ENCODE measurements at places on chromosomes 16 and 17.

DNA sequence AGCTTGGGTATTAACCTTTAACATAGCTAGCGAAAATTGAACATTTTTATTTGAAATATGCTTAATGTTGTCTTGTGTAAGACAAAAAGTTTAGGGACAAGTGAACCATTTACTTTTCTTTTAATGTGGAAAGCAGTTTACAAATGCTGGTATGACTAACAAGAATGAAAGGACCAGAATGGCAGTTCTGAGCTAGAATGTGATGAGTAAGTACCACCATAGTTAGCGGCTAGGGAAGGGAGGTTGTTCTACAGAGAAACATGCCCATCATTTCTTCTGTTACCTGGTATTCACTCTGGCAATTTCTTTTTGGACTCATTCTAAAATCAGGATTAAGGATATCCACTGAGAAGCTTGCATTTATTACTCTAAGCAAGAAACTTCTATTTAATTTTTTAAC lies 121.1 kb downstream of the WWOX start:
- no peak for DNase-seq

DNA sequence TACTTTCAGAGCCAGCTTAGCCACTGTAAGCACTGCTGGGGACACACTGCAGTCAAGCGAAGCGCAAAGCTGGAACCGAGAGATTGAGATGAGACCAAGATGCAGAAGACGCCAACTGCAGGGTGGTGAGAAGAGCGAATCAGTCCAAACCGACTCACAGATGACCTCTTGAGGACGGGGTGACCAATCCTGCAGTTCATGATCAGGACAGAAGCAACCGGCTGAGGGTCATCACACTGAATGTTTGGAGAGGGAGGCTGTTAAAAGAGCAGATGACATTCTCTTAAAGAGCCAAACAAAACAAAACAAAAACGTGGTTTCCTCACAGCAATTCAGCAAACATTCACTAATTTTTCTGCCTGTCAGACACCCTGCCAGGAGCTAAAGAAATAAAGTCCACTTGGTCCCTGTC lies 8.5 kb downstream of the HASPIN start:
- DNase-seq: no peak

- peak; percentile 68 for DNase-seq
These were observed 126.4 kb downstream of the KCNJ2 start for GRCh38 chr17:70295731-70296130.

- DNase-seq: no peak
These were observed 15.7 kb upstream of the SLC35B1 start for GRCh38 chr17:49723423-49723822.

GRCh38 chr16:76639685-76640289 lies 362.6 kb downstream of the CNTNAP4 start:
- DNase-seq: no peak

DNA sequence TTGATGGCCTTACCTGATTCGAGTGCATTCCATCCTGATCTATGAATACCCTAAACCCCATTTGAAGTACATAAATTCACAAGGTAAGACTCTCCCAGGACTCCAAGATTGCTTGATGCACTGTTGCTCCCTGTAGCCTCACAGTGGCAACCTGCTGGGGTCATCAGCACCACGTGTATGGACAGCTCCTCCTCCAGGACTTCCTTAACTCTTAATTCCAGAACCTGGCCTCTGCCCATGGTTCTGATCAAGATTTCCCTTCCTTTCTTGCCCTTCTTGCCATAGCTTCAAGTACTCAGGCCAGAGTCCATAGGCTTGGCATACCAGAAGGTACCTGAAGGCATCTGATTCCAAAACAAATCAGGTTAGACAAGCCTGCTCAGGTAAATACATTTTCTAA lies 34.0 kb upstream of the NLK start:
- DNase-seq: peak; percentile 17

GRCh38 chr16:1732071-1732470 lies 26.1 kb downstream of the MAPK8IP3 start:
- DNase-seq: no peak

- no peak for DNase-seq
These were observed 2.0 kb downstream of the CUEDC1 start for GRCh38 chr17:57953219-57953618.

DNA sequence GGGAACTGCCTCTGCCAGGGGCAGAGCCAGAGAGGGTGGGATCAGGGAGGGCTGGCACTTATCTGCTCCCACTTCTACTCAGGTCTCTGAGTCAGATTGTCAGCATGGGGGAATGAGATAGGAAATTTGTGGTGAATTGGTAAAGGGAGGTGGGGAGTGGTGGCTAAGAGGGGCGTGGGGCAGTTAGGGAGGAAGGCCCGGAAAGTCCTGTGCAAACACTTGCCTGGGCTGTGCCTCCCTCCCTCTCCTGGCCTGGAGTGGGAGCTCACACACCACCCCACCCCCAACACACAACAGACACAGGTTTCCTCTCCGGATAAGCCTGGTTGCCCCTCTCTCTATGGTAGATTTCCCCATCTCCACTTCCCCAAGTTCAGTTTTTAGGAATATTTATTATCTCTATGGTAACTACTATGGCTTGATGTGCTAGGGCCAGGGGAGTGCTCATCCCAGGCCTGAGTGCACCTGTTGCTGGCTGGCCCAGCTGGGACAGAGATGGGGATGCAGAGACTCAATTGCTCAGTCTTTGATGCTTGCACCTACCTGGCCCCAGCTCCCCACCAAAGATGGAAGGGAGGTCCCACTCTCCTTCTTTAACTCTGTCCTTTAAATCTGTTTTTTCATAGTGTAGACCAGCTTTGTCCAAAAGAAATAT lies 2.7 kb downstream of the SPNS2 start:
- DNase-seq: no peak

DNA sequence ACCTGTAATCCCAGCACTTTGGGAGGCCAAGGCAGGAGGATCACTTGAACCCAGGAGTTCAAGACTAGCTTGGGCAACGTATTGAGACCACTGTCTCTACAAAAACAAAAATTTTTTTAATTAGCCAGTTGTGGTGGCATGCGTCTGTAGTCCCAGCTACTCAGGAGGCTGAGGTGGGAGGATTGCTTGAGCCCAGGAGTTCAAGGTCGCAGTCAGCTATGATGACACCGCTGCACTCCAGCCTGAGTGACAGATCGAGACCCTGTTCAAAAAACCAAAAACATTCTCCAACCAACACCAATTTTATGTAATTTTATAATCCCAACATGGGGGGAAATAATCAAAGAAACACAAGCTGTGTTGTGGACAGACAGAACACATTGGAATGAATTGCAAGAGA lies 54.6 kb upstream of the TNRC6A start:
- no peak for DNase-seq

DNA sequence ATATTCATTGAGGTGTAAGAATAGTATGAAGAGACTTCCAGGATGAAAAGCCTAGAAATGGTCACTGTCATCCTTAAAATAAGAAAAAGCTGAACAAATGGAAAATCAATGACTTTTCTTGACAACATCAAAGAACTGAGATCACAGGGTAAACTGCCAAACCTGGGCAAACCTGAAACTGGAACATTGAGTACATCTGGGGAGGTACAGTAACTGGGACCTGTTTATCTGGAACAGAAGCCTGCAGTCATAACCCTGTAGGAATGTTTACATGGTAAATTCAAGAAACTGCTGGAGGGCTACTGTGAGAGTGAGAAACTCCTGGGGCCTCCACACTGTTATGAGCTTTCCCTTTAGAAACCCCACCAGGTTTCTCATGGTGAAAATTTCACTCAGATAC lies 130.1 kb upstream of the PIRT start:
- no peak for DNase-seq

- DNase-seq: no peak
These were observed 131.2 kb downstream of the BRIP1 start for GRCh38 chr17:61732169-61732568.

GRCh38 chr17:66240630-66241029 lies 11.4 kb upstream of the APOH start:
- DNase-seq: no peak

DNA sequence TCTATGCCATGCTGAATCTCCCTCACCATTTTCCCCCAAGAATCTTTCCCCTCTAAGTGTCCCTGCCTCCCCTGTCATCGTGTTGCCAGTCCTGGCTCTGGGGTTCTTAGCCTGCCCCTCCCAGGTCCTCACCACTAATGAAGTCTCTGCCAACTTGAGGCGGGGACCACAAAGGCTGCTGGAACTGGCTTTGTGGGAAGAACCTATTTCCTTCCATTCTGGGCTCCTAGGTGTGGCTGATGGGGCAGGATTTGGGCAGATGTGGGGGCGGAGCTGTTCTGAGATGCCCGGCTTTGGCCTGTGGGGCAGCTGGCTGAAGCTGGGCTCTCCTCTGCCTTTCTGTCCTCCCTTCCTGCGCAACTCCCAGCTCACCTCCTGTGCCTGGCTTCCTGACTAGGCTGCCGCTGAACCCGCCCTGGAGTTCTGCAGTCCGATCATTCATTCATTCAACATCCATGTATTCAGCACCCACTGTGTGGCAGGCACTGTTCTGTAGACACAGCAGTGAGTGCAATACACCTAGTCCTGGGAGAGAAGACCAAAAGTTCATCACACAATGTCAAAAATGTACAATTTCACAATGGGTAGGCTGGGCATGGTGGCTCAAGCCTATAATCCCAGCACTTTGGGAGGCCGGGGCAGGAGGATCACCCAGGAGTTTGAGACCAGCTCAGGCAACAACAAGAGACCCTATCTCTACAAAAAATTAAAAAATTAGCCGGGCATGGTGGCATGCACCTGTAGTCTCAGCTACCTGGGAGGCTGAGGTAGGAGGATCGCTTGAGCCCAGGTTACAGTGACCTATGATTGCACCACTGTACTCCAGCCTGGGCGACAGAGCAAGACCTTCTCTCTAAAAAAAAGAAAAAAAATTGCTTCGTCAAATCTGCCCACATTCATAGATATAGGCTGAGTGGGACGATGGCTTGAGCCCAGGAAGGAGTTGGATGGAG lies 1.9 kb upstream of the SNN start:
- DNase-seq: no peak

GRCh38 chr17:44360826-44361225 lies 2.8 kb downstream of the FAM171A2 start:
- DNase-seq: no peak

GRCh38 chr17:62923258-62924150 lies 42.5 kb upstream of the TANC2 start:
- DNase-seq: no peak

DNA sequence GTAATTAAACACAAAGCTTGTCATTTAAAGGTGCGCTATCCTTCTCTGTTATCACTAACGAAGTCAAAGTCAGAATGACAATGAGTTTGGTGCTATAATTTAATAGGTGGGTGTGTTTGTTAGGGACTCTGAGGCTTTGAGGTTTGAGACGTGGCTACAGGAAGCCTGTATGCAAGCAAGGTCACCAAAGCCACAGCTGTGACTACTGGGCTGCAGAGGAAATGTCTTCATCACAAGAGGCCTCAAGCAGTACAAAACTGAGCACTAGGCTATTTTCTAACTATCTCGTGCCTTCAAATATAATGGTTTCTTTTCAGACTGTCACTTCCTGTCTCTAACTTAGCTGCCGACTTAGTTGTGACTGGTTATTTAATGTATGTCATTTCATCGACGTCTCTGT lies 141.2 kb downstream of the AATF start:
- peak; percentile 76 for DNase-seq

- no peak for DNase-seq
These were observed 2.6 kb downstream of the MXRA7 start for GRCh38 chr17:76707985-76708807.

GRCh38 chr17:50557630-50558029 lies 2.9 kb upstream of the CACNA1G start:
- no peak for DNase-seq
